Body of pancreas (tissue), 4 donors: ENCODE measurements at places on chromosomes 1 and 21. TPM values are rescaled to one million over a fixed set of nuclear protein-coding genes. Genes with fewer than 3 reads are reported as not detected.

RIIAD1 gene
- not detected for total RNA-seq

ZNF593OS gene
- total RNA-seq, result not detected

CYP4A11 gene
- total RNA-seq, result 0.78 TPM

COL24A1 gene
- total RNA-seq, result not detected

VHLL gene
- not detected for total RNA-seq

MFAP2 gene
- total RNA-seq, result 13.5 TPM

LDLRAD1 gene
- not detected for total RNA-seq

PLA2G2A gene
- 57.7 TPM for total RNA-seq

OR2T35 gene
- total RNA-seq, result not detected

GRCh38 chr1:88985692-88986091 is 6.7 kb downstream of the KYAT3 start:
- H3K27ac ChIP-seq, result peak overlapping the region; percentile 83
- DNase-seq, result no peak
- H3K36me3 ChIP-seq, result no peaks in the 10 kb centered on the region

DNA sequence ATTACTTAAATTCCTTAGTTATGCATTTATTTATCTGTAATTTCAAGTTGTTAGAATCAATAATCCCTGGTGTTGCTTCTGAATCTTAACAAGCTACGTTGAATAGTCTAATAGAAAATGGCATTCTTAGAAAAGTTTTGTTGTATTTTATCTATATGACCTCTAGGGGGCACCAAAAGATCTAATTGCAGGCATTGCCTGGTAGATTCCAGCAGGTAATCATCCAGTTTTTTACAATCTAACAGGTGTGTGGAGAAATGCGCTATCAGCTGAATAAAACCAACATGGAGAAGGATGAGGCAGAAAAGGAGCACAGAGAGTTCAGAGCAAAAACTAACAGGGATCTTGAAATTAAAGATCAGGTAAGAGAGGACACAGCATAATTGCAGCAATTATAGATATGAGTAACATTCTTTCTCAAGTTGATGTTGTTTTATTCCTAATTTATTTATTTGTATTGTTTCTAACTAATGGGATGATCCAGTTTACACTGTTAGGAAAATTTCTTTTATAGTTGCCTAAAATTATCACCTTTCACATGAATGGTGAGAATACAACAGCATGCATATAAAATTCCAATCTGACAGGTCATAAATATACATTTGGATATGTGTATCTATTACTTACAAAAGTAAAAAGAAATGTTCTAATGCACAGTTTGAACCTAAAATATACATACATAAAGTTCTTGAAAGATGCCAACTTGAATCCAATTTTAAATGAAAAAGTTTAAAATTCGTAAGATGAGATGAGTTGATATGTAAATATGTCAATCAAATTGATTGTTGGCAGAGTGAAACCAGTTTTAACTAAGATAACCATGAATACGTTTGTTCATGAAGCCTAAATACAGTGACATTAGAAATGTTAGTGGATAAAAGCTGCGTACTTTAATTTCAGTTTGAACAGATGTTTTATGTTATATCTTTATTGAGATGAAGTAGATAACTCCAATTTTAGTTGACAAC is 88.4 kb downstream of the SDCCAG8 start:
- no peaks in the 10 kb centered on the region for H3K36me3 ChIP-seq
- no peak overlapping the region for H3K27ac ChIP-seq
- no peak overlapping the region for H3K4me3 ChIP-seq
- H3K4me1 ChIP-seq, result no peaks in the 10 kb centered on the region
- no peaks in the 10 kb centered on the region for H3K27me3 ChIP-seq
- no peak for DNase-seq

- H3K4me3 ChIP-seq, result no peak overlapping the region
- no peaks in the 10 kb centered on the region for H3K27me3 ChIP-seq
- no peak for DNase-seq
- H3K4me1 ChIP-seq, result no peaks in the 10 kb centered on the region
- no peaks in the 10 kb centered on the region for H3K36me3 ChIP-seq
Observed at GRCh38 chr1:11350265-11350664, 77.3 kb downstream of the UBIAD1 start.

- no peak for DNase-seq
Observed at GRCh38 chr1:156427957-156428356, 58.9 kb downstream of the RHBG start.

DNA sequence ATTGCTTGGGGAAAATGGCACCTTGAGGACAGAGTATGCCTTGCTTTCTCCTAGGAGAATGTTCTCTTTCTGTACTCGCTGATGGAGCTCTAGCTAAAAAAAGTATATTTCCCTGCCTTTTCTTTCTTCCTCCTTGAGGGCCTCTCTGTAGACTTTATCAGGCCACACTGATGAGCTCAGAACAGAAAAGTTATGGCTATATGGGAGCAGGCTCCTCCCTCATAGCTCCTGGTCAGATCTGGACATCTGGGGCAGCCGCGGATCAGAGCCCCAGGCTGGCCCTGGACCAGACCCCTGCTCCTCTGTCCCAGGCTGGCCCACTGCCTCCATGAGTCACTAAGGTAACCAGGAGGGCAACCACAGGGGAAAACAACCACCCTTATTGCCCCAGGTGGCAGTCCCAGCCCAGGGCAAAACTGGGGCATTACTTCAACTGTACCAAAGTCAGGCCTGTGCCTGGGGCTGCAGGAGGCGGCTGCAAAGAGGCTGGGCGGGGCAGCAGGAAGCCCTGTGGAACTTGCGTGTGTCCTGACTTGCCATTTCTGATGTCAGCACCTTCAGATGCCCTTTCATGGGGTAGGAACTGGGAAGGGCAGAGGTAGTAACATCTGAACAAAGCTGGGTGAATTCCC is 26.3 kb upstream of the ZNF648 start:
- no peak for DNase-seq
- H3K4me3 ChIP-seq, result no peak overlapping the region
- no peak overlapping the region for H3K27ac ChIP-seq
- H3K27me3 ChIP-seq, result no peaks in the 10 kb centered on the region
- H3K4me1 ChIP-seq, result peaks cover 16% of the 10 kb centered on the region

DNA sequence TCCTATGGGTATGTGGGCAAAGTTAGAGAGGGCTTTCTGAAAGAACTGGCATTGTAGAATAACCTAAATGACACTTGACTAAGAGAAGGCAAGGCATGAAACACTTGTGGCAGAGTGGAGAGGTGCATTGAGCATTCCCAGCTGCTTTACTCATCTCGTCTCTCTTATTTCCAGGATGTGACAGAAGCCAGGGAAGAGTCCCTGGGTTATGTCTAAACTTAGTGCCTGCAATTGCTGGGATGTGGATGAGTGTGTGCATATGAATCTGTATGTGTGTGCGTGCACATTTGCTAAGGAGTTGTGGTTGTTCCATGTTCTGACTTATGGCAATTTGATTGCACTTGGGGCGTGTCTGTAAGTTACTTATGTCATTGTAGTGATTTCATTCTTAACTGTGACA is 1326.5 kb upstream of the B3GALT2 start:
- no peaks in the 10 kb centered on the region for H3K27me3 ChIP-seq
- no peak overlapping the region for H3K27ac ChIP-seq
- DNase-seq, result no peak
- H3K4me1 ChIP-seq, result no peaks in the 10 kb centered on the region

- no peak overlapping the region for H3K27ac ChIP-seq
- no peak overlapping the region for H3K4me3 ChIP-seq
- no peaks in the 10 kb centered on the region for H3K27me3 ChIP-seq
- no peaks in the 10 kb centered on the region for H3K36me3 ChIP-seq
Observed at GRCh38 chr21:31220575-31220974, 123.5 kb downstream of the TIAM1 start.

GRCh38 chr1:75188892-75189291 is 54.7 kb downstream of the LHX8 start:
- no peaks in the 10 kb centered on the region for H3K36me3 ChIP-seq
- no peak for DNase-seq
- H3K27me3 ChIP-seq, result no peaks in the 10 kb centered on the region
- no peak overlapping the region for H3K4me3 ChIP-seq
- no peak overlapping the region for H3K27ac ChIP-seq

GRCh38 chr21:29145852-29146453 is 15.5 kb downstream of the MAP3K7CL start:
- no peaks in the 10 kb centered on the region for H3K36me3 ChIP-seq
- peak overlapping the region; percentile 41 for H3K27ac ChIP-seq
- no peak overlapping the region for H3K4me3 ChIP-seq
- no peak for DNase-seq

GRCh38 chr1:223704921-223705878 is 7.1 kb upstream of the CAPN2 start:
- H3K27ac ChIP-seq, result no peak overlapping the region
- no peak overlapping the region for H3K4me3 ChIP-seq
- no peaks in the 10 kb centered on the region for H3K36me3 ChIP-seq
- peaks cover 22% of the 10 kb centered on the region for H3K4me1 ChIP-seq

DNA sequence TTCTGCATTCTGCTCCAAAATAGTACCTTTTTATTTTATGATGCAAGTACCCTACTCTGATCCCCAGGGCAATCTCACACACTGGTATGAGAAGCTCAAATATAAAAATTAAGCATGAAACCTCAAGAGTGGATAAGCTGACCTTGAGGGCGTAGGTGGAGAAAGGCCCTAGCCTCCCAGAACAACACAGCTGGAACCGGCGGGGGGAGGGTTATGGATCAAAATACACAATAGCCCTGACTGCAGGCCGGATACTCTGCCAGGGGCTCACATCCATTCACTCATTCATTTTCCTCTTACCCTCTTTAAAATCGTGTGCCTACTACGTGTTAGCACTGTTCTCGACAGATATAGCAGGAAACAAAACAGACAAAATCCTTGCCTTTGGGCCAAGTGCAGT is 32.8 kb upstream of the ECE1 start:
- no peaks in the 10 kb centered on the region for H3K36me3 ChIP-seq
- no peak for DNase-seq
- H3K27ac ChIP-seq, result peak overlapping the region; percentile 49
- no peak overlapping the region for H3K4me3 ChIP-seq
